ENCODE measurements at places on chromosomes 2 and 18.

GRCh38 chr2:19529677-19530076, 171.3 kb upstream of the OSR1 start:
- no peak for DNase-seq

DNA sequence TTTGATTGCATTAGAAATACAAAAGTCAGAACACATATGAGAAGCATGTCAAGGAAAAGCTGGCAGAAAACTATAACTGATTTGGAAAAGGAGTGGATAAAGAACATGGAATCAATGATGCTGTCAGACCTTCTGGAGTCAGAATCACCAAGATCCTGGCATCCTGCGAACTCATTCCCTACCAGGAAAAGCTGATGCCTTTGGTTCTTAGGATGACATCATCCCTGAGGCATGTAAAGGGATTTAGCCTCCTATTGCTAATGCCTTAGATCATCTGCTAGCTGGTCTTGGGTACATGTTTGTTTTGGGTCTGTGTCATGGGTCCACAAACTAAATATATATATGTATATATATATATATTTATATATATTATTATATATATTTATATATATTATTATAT, 680.7 kb downstream of the EPHA4 start:
- no peak for DNase-seq

- DNase-seq: no peak
Measured at GRCh38 chr2:216450346-216450745, 38.1 kb downstream of the SMARCAL1 start.

GRCh38 chr2:15911686-15912085, 28.7 kb upstream of the MYCN start:
- DNase-seq: no peak

DNA sequence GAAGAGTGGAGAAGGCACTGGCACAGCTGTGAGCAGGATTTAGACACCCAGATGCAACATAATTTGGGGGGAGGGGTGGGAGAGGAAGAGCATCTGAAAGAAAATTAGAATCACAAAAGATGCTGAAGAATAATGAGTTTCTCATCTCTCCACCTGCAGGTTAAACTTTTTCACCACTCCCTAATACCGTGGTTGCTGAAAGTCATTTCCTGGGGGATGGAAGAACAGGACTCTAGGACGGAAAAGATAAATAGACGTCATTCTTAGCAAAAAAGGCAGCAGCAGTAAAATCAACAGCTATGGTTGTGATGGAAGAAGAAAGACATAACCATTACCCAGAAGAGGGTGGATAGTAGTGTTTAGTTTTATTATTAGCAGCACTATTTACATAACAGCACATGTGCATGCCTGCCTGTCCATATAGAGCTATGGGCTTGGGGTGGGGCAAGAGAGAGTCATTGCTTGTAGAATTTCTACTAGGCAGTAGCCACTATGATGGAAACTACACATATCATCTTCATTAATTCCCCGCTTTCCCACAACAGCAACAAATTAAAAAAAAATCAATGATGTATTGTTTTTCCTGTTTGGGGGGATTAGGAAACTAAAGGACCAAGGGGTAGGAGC, 212.2 kb downstream of the TRIB2 start:
- DNase-seq: no peak

DNA sequence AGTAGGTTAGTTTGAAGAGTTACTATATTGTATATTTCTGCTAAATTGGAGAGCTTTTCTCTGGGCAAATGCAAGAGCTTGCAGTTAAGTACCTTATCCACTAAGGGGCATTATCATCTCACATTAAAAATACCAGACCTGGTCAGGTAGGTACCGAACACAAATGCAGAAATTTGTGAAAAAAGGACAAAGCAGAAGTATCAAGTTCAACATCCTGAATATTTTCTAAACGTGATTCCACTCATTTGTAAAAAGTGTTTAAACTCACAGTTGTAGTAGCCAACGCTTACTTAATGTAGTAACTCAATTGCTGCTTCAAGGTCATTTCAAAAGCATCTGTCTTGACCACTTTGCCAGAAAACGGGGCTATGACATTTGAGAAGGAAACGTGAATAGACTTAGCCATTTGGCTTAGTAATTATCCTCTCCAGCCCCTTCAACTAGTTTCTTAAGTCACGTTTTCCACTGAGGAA, 52.1 kb downstream of the CYRIA start:
- DNase-seq: no peak

DNA sequence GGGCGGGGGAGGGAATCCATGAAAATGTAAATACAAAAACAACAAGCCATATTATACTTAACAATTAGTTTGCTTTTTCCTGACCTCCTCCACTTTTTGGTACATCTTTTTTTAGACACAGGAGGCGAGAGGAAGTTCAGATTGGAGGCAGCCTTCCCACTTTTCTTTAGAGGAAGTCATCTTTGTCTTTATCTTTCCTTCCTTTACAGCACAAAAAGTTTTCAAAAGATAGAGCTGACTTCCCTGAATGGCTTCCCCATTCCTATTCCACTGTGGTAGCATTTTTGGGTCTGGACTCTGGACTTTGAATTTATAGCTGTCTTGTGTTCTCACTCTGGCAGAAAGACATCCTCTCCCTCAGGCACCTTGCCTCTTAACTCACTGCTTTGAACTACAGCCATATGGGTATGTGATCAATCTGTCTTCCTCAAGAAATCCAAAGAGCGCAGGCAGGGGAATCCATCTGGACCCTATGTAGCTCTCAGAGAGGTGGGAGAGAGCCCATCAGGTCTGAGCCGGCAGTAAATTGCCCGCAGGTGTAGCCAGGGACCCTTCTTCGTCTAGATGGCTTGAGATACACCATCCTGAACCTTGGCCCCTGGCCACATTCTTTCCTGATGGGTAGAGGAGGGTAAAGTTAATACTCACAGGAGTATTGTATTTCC, 101.9 kb downstream of the AQP4 start:
- no peak for DNase-seq

DNA sequence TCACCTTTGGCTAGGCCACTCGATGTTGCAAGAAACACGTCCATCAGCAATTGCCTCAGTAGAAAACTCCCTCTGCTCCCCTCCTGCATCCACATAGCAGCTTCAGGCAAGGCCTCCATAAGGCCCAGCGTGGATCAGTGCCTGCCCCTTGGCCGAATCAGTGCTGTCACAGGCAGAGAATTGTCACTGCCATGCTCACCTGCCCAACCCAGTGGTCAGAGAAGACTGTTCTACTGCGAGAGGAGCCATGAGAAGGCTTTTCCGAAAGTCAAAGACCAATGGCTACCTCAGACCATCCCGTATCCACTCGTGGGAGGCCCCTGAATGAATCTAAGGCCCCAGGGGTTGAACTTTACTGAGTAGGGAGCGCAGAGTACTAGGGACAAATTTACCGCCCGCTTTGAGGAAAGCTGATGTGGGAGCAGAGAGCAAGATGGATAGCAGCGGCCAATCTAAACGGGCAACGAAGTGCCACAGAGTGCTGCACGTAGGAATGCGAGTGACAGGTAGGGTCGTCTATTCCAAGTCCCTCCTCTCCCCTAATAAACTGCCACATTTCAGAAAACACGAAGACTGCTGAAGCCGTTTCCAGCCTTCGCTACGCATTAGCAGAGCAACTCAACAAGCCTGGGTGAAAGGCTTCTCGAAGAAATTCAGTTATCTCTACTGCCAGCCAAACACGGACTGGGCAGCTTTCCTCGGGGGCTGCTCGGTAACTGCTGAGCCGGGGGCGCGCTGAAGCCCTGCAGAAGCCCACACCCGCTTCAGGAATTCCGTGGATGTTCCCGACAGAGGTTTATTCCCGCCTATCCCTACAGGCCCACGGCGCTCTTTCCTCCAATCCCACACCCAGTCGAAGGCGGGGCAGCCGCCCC, 968 bp upstream of the RALBP1 start:
- DNase-seq: peak; percentile 75

DNA sequence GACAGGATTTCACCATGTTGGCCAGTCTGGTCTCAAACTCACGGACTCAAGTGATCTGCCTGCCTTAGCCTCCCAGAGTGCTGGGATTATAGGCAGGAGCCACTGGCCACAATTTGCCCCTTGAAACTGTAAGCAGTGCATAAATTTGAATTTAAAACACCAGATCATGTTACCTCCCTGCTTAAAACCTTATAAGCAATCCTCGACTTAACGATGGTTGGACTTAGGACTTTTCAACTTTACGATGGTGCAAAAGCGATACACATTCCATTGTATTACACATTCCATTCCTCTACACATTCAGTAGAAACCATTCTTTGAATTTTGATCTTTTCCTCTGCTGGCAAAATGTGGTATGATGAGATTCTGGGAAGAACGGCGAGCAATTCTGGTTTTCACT, 23.2 kb upstream of the EFR3B start:
- no peak for DNase-seq

- no peak for DNase-seq
Measured at GRCh38 chr18:55748227-55748738, 160.3 kb upstream of the TCF4 start.

DNA sequence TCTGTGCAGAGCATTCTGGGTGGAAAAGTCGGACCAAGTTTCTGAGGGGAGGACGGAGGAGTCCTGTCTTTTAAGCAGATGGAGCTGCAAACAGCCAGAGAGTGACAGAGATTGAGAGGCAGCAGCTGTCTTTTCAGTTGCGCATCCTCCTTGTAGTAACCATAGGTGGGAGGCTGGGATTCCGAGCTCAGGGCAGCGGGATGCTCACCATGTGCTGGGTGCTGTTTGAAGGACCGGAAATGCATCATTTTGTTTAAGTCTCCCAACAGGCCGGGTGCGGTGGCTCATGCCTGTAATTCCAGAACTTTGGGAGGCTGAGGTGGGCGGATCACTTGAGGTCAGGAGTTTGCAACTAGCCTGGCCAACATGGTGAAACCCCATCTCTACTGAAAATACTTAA, 93.4 kb downstream of the AGAP1 start:
- no peak for DNase-seq

- DNase-seq: no peak
Measured at GRCh38 chr2:8312221-8312620, 369.6 kb upstream of the ID2 start.

DNA sequence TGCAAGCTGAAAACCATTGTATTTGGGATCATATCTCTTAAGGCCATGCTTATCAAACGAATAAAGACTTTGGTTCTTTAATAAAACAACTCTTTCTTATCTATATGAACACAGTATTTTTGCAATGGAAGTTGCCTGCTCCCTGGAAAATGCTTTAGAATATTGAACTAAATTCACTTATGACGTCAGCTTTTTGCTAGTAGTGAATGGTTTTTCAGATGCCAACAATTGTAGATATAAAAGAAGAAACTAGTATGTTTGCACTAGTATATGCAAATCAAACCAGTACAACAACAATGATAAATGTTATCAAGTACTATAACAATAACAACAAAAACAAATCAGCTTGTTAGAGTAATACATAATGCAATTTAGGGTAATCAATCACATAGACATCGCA, 1462.9 kb downstream of the SUCLG1 start:
- DNase-seq: no peak

GRCh38 chr18:2997846-2998564, 14.9 kb downstream of the LPIN2 start:
- no peak for DNase-seq

DNA sequence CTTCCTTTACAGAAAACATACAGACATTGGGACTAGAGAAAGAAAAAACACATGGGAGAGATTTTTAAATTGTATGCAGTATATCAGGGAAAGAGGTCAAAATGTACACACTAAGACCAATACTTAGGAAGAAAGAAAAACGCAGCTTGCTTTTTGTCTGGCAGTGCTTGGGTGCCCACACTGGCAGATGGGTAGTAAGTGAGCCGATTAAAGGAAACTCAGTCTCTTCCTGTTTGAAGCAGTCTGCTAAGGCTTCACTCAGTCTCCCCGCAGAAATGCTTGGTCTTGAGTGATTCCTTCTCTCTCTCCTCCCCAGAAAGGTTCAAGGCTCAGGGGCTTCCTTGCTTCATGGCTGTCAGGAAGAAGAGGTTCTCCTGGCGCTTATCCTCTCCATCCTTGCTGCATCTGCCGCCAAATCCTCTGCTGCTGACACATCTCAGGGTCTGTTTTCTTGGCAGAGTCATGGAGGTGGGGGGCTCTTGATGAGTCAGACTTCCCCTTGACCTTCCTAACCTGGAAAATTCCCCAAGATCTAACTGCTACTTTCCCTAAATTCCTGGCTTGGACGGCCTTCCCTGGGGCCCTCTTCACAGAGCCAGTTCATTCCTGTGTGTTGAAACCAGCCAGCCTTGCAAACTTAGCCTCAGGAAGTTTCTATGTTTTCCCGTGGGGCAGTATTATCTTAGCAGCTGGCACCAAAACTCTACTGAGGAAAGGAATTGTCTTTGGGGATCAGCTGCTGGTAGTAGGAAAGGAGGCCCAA, 10.5 kb upstream of the TMSB10 start:
- no peak for DNase-seq

DNA sequence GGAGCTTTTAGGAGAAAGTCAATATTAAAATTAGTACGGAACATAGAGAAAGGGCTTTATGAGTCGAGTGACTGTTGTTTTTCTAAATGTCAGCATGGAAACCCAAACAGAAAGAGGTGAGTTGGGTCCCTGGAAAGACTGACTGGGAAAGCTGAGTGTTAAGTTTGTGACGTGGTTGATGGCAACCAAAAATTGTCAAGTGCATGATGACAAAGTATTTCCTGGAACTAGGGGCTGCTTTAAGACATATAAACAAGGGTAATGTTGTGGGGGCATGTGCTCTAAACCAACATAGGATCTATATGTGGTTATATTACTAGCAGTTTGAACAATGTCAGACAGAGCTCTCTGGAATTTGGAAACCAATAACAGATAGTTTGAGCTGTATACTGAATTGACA, 50.9 kb upstream of the GPD2 start:
- no peak for DNase-seq

DNA sequence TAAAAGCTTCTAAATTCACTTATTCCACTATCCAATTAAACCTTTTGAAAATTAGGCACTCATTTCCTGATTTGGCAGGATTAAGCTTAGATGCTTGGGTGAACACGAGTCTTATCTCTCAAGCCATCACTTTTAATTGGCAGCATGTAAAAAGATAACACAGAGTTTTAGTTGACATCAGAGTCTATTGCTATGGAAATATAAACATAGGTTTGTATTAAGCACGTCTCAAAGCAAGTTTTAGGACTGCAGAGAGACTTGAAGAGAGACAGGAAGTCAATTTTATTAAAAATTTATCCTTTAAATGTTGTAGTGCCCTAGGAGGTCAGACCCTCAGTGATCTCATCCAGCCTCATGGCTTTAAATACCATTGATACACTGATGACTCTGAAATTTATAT, 5.6 kb downstream of the RBKS start:
- DNase-seq: no peak

GRCh38 chr2:47334356-47335136, 68.4 kb upstream of the MSH2 start:
- DNase-seq: no peak

DNA sequence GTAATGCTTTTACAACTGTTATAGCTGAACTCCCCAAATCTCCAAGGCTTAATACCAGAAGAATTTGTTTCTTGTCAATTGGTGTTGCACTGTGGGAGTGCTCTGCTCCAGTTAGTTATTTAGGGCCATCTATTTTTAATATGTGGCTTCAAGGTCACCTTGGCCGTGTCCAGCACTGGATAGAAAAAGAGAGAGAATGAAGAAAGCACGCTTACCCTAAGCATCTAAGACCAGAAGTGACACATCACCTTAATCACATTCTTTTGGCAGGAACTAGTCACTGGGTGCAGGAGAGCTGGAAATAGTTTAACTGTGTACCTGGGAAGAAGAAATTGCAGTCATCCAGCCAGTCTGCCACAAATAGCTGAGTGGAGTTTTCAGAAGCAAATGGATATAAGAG, 78.8 kb downstream of the VWC2L start:
- DNase-seq: no peak
